ENCODE measurements at places on chromosomes 16 and 17. TPM values are rescaled to one million over a fixed set of nuclear protein-coding genes. Genes with fewer than 3 reads are reported as not detected.

SPATA22 gene
- polyA plus RNA-seq, result 0.30 TPM

NFE2L1 gene
- 577 TPM for polyA plus RNA-seq

ARHGDIG gene
- not detected for polyA plus RNA-seq

SPAG7 gene
- polyA plus RNA-seq, result 60.6 TPM

POLR2A gene
- 26.7 TPM for polyA plus RNA-seq

GLP2R gene
- 0.50 TPM for polyA plus RNA-seq

EEF2KMT gene
- polyA plus RNA-seq, result 4.4 TPM

PLD6 gene
- polyA plus RNA-seq, result 7.2 TPM

PDILT gene
- not detected for polyA plus RNA-seq

SKAP1 gene
- 0.70 TPM for polyA plus RNA-seq

CLEC16A gene
- 13.0 TPM for polyA plus RNA-seq

ZFP90 gene
- polyA plus RNA-seq, result 16.7 TPM
